ENCODE measurements at places on chromosomes 1 and 21.

- DNase-seq: no peak
These were observed 120.7 kb upstream of the TMPRSS15 start for GRCh38 chr21:18524097-18524880.

- DNase-seq: no peak
These were observed 30.6 kb downstream of the IFNAR1 start for GRCh38 chr21:33355355-33355754.

GRCh38 chr1:18991585-18991984 is 35.1 kb upstream of the IFFO2 start:
- DNase-seq: no peak

GRCh38 chr1:86499987-86500593 is 31.4 kb downstream of the CLCA1 start:
- no peak for DNase-seq

- no peak for DNase-seq
These were observed 43.2 kb downstream of the NEK2 start for GRCh38 chr1:211632117-211632807.

DNA sequence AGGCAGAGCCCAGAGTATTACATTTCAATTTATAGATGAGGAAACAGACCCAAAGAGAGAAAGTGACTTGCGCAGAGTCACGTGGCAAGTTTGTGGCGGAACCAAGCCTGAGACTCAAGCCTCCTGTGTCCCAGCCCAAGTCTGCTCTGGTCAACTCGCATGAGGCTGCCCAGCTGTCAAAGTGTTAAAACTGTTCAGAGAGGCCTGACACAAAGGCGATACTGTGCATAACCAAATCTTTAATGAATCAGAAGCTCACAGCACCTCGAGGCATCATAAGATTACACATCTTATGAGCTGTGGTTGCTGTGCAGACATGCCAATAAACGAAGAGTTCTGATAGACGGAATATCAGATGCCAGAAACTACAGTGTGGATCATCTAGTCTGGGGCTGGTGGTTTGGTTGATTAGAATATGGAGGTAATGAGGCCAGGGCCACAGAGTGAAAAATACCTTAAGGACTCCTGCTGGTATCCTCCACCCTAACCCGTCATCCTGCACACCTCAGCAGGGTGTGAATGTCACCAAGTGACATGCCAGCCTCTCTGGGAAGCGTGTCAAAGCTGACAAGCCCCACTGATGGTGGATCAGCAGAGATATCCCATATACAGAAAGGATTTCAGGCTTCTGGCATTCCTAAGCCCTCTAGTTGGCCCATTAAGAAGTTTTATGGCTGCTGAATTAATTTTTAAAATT is 42.2 kb downstream of the TNNT2 start:
- no peak for DNase-seq

DNA sequence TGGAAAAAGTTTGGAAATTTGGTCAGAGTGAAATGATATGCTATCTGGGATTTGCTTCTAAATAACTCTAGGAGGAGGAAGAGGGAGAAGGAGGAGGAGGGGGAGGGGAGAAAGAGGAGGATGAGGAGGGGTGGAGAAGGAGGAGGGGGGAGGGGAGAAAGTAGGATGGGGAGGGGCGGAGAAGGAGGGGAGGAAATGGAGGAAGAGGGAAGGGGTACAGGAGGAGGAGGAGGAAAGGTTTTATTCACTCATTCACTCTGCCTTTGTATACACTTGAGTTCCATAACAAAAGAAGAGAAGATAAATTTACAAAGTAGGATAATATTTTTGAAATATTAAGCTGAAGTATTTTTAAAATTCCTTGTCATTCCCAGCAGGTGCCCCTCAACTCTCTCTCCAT is 6.3 kb upstream of the VPS26C start:
- no peak for DNase-seq

GRCh38 chr1:55329091-55329490 is 113.9 kb upstream of the USP24 start:
- no peak for DNase-seq

GRCh38 chr1:70277875-70278274 is 56.7 kb downstream of the SRSF11 start:
- no peak for DNase-seq

- DNase-seq: no peak
These were observed 1.3 kb upstream of the TRABD2B start for GRCh38 chr1:47998396-47998990.
